NCI-H460 (cell line): ENCODE measurements at places on chromosomes 3 and 15.

DNA sequence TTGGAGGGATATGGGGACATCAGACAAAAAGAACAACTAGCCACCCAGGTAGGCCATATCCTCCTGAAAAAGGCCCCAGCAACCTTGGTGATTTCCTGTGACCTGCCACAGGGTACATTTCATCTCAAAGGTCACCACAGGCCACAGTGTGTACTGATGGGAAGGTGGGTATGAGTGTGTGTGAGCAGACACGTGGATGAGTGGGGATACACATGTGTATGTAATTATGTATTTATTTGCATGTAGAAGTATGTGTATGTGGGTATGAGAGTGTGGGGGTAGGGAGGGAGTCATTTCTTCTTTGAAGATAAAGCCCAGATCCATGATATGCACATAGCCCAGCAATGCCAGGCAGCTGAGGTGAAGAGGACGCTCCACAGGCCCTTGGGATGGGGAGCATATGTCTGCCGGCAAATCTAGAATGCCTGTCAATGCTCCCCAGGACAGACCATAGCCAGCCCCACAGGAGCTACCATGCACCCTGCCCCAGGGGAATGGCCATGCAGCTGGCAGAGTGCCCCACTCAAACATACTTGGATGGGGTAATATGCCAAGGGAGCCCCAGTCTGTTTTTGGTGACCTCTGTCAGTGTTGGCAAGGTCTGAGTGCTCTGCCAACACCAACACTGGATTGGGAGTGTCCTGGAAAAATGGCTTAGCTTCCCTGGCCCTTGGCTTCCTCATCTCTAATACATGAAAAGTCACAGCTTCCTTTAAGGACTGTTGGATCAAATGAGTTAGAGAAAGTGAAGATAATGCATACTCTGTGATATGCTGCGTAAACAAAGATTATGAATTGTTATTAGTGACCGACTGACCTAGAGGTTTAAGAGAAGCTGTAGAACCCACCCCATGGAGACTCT is 42.4 kb downstream of the RAB6B start:
- no peak for DNase-seq

DNA sequence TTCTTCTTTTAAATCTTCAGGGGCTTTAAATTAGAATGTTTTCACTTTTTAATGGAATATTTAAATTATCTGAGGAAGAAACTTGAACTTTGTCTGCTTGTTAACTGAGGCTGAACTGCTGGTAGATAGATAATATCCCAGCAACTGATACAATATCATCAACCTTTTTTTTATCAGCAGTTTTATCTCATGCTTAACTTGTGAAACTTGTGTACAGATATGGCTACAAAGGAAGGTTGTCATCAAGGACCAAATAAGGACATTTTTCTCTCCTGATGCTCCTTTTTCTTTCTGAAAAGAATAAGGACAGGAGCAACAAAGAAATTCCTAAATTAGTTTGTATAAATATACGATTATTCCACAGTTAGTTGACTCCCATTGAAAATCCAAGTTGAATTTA is 66.4 kb upstream of the KBTBD8 start:
- no peak for DNase-seq

- no peak for DNase-seq
Measured at GRCh38 chr3:12413721-12414255, 70.5 kb upstream of the TSEN2 start.

- no peak for DNase-seq
Measured at GRCh38 chr3:32422943-32423342, 31.3 kb downstream of the CMTM7 start.

- no peak for DNase-seq
Measured at GRCh38 chr3:172029425-172030098, 9.8 kb upstream of the FNDC3B start.

DNA sequence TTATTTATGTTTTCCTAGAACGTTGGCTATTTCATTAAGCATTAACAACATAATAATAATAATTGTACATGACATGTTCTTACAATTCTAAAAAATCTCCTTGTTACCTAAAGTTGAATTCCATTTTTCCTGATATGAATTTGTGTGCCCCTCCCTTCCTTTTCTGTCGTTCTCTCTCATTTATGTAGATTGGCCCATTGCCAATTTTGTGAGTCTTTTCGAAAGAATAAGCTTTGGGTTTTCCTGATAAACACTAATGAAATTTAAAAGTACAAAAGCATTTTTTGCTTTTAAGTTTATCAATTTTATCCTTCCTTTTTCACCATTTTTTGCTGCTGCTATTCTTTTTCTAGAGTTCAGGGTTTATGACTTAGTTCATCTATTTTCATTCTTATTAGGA is 44.9 kb downstream of the PRR23E start:
- no peak for DNase-seq

GRCh38 chr3:4986175-4986781 is 7.0 kb downstream of the BHLHE40 start:
- no peak for DNase-seq

- no peak for DNase-seq
Measured at GRCh38 chr15:66126456-66126855, 127.1 kb downstream of the MEGF11 start.

DNA sequence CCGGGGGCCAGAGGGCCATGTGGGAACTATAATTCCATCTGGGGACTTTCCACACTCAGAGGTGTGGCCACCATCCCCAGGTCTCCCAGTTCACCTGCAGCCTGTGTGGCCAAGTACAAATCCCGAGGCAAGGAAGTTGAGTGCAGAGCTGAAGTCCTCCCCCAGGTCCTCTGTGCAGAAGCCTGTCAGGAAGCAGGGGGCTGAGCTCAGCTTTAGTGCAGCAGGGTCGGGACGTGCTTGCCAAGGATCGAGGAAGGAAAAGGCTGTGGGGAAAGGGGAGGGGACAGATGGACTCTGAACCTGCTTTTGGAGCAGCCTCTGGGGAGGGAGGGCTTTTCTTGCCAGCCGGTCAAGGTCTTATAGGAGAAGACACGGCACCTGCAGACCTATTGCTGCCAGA is 67.7 kb downstream of the CHRNA7 start:
- DNase-seq, result no peak

GRCh38 chr3:157285966-157286365 is 126.0 kb upstream of the CCNL1 start:
- no peak for DNase-seq
